ENCODE measurements at places on chromosomes 16 and 17.

DNA sequence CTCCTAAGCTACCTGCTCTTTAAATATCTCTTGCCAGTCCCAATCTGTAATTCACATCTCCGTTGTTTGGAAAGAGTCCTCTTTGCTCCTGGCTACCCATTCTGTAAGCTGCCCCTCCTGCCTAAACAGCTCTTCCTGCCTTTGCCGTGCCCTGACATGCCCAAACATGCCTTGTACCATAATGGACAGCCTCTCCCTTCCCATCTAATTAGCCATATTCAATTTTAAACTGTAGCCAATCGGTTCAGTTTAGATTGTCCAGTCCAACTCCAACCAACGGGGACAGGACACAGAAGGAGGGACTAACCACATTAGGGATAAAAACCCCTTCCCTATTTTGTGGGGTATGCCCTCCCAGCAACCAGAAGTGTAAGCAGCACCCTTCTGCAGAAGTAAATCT is 30.6 kb upstream of the CLEC3A start:
- DNase-seq = no peak

- DNase-seq = no peak
Measured at GRCh38 chr16:3645504-3646347, 8.8 kb upstream of the DNASE1 start.

GRCh38 chr17:47986520-47986919 is 15.6 kb downstream of the CDK5RAP3 start:
- no peak for DNase-seq

DNA sequence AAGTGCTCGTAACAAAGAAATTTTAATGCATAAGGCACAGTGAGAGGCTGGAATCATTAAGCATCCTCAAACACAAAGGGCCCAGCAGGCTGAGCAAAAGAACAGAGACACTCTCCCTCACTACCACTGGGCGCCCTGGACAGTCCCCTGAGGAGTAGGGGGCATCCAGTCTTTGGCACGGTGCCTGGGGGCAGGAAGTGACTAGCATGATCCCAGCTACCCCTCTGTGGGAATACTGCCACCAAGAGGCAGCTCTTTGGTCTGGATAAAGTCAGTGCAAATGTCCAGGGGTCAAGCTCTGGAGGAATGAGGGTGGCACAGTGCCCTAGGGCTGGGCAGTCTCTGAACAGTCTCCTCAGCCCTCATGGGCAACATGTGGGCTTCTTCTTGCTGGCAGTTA is 2.6 kb upstream of the PROCA1 start:
- DNase-seq = no peak

DNA sequence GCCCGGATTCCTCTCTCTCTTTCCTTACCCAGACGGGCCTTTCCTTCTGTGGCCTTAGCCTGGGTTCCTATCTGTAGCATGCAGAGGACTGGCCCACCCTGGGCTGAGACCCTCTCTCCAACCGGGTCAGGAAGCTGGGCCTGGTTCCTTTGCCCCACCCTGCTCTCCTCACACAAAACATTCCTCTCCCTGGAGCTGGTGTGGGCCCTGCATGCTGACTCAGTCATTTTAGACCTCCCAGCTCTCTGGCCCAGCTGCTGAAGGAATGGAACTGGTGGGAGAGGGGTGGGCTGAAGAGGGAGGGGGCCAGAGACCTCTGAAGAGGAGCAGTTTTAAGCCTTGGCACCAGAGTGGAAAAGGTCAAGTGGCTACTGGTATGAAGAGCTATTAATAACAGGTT is 957 bp downstream of the MYL4 start:
- no peak for DNase-seq

DNA sequence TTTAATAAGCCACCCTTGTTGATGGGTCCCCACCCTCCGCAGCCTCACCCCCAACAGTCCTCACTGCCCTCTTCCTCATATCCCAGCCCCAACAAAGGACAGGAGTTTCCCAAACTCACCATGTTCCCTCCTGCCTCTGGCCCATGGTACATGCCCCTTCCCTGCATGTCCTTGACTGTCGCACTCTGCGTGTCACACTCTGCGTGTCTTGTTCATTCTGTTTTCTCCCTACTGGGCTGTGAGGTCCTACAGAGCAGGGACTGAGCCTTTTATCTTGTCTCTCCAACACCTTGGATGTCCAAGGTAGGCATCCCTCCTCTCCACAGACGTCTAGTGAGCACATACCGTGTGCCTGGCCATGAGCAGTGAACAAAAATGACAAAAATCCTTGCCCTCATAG is 154.7 kb downstream of the SOCS1 start:
- DNase-seq = no peak

- DNase-seq = no peak
Measured at GRCh38 chr17:76585033-76585648, 519 bp downstream of the ST6GALNAC2 start.

DNA sequence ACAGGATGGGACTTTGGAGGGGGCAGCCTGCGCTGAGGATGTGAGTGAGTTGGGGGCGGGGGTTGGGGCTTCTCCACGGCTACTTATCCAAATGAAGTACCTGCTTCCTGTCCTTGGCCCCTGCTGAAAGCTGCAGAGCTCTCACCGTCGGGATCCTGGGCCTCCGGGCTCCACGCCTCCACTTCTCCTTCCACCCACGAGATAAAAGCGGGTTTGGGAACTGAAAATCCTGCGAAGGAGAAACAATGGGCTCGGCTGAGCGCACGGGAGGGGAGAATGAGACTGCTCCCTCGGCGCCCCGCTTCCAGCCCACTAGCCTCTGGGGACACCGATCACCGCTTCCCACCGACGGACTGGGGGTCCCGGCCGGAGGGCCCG is 486 bp downstream of the ZNF785 start:
- no peak for DNase-seq

DNA sequence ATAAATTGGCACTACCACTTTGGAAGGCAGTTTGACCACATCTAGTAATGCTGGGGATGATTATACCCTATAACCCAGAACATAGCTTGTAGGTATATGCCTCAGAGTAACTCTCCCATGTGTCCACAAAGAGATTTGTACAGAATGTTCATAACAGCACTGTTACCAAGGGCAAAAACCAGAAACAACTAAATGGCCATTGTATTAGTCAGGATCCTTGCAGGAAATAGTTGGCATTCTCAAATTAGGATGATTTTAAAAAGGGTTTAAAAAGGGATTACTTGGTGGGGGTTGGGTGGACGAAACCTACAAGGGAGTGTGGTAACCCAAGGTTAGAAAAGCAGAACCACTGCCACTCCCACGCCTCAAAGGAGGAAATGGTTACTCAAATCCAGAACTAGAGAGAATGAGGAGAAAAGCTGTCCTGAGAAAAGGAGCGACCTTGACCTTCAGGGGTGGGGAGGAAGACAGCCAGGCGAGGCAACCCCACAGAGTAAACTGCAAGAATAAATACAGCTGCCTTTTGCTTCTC is 2.1 kb downstream of the CPPED1 start:
- DNase-seq = no peak

- DNase-seq = no peak
Measured at GRCh38 chr17:64529221-64529620, 22.4 kb downstream of the CEP95 start.

- no peak for DNase-seq
Measured at GRCh38 chr17:19546289-19547065, 12.8 kb downstream of the SLC47A1 start.

- DNase-seq = no peak
Measured at GRCh38 chr17:81009136-81009535, 17.5 kb downstream of the CHMP6 start.

DNA sequence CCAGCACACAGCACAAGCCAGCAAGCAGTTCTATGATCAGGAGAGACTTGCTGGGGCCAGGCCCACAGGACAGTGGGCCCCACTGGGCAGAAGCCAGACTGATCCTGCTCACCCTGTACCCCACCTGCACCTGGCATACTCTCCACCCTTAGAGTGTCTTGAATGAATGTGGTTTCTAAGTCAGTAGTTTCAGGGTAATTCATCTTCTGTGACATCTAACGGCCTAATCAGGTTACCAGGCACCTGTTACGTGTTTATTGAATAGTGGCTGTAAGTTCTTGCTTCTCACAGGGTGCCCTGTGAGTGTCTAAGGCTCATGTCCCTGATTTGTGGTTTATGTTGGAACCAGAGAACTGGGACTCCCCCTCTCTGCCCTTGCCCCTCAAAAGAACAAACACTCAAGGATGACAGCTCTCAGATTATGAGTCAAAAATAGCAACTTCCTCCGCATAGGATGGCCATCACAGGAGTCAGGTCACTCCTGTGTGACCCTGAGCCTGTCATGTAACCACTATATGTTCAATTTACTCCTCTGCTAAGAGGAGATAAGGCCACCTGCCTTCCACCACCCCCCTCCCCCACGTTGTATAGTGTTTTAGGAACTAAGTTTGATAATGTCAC is 7.0 kb upstream of the OR2C1 start:
- no peak for DNase-seq

DNA sequence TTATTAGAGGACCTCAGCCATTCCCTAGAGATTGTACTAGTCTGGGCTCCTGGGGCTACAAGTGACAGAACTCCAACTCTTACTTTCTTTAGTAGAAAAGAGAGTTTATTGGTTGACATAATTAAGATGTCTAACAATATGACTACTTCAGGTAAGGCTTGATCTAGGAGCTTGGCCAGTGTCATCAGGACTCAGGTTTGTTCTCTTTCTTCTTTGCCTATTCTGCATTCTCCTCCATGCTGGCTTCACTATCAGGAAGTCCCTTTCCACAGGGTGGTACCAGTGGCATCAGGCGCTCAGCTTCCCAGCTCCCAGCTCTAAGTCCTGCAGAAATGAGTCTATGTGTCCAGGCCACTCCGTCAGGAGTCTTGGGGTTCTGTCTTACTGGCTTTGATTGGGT is 286.1 kb upstream of the EEF2KMT start:
- no peak for DNase-seq

DNA sequence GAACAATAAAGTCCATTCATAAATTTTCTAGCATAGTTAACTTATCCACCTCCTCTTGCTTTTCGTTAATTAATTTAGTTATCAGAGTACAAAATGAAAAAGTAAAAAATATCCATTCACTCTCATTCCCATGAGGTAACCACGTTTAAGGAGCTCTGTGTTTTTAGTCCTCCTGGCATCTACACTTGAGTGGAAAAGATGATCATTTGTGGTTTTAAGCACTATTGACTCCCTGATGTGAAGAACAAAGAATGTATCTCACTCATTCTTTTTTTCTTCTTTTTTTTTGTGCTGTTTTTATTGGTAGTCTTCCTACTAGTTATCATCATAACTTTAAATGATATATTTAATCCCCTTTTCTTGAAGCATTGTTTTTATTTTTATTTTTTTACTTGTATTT is 26.1 kb downstream of the QPRT start:
- no peak for DNase-seq

DNA sequence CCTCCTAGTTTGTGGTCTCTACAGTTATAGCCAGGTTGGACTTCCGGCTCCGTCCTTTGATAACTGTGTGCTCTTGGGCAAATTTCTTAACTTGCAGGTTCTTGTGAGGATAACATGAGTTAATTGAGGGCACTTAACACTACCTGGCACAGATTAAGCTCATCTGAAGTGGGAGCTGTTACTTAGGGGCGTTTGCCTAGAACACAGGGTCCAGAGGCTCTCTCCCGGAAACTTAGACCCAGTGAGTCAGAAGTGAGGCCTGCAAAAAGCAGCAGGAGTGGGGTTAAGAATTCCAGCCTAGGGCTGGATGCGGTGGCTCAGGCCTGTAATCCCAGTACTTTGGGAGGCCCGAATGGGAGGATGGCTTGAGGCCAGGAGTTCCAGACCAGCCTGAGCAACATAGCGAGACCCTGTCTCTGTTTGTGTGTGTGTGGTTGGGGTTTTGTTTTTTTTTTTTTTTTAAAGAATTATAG is 1.4 kb downstream of the MVP start:
- no peak for DNase-seq

GRCh38 chr17:47774331-47774730 is 41.3 kb downstream of the TBX21 start:
- no peak for DNase-seq

- no peak for DNase-seq
Measured at GRCh38 chr16:84119368-84119767, 2.6 kb upstream of the MBTPS1 start.

DNA sequence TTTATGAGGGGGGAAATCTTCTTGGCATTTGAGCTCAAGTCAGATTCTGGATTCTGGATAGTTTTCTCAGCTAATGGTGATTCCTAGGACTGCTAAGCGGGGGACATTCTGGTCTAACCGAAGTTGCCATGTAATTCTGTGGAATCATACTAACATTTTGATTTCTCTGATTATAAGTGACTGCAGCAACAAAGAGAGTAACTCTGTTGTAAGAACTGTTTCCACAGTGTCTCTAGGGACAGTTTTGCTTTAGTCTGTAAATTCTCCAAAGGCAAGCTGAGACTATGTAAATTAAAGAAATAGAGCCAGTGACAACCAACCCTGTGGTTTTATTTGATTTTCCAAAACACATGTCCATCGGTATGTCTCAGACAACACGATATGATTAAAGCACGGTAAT is 286.2 kb downstream of the IRX3 start:
- DNase-seq = no peak

DNA sequence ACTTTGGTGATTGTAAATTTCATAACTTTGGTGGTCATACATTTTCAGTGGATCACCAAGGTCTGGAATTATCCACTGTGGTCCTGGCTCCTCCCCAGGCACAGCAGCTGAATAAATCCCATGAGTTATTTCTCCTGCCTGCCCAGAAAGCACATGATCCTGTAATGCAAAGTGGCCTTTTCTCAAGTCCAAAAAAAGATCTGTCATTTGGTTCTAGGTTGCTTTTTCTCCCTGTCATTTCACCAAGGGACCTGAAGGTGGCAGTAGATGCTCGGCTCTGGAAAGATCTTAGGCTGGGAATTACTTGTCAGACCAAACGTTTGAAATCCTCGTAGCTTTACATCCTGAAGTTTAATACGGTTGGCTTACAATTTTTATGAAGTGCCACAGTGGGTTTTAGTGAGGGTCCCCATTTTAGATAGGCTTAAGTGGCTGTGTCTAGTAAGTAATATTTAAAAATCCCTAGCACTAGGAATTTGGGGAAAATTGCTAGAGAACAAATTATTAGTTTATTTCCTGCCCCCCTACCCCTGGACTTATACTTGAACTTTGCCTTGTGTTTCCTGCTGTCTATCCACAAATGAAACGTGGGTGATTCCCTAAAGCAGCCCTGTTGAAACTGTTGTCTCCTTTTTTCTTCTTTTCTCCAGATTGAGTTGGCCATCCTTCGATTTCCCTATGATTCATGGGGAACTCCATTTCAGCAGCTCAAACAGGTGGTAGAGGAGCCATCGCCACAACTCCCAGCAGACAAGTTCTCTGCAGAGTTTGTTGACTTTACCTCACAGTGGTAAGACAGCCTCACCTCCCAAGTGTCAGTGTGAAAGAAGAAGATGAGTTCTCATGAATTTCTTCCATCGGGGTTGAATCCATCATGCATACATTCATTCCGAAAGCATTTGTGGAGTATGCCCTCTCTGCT is 111.7 kb downstream of the MAP2K6 start:
- DNase-seq = no peak

DNA sequence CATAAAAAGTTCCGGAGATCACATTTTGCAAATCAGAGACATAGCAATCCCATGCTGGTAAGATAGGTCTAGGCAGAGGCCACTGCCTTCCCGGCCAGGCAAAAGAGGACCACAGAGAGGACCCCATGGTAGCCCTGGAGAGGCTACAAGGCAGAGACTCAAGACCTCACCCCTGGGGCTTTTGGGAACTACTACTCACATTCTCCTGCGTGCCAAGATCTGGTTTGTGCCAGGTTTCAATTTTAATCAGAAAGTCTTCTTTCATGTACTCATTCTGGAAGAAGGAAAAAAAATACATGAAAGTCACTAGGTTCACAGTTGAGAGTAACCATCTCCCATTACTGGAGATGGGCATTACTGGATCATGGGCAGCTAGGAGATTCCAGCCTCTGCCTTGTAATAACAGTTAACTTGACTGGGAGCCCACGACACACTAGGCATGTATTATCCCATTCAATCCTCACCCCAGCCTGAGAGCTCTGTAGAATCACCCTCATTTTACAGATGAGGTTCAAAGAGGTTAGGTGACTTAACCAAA is 21.2 kb downstream of the PITPNA start:
- no peak for DNase-seq

All from T follicular helper cell (primary cell).